ENCODE measurements at places on chromosomes 11 and 22.

DNA sequence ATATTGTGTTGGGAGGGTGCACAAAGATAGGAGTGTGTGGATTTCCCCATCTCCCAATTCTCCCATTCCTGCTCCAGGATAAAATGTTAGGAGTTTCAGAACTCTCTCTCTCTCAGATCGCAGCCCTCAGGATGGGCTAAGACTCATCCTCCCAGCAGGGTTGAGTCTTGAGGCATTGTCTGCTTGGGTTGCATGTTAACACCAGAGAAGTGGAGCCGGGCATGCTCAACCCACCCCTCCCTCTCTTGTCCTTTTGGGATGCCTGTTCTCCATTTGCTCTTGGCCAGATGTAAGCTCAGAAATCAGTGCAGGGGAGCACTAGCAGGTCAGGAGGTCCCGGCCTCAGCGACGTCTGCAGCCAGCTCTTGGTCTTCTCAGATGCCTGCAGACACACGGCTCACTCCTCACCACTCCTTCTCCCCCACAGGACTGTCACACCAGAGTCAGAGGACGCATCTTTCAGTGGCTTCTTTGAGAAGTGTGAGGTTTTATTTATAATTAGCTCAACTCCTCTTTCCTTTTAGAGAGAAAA, 1456.5 kb downstream of the TBC1D22A start:
- no peak for DNase-seq

DNA sequence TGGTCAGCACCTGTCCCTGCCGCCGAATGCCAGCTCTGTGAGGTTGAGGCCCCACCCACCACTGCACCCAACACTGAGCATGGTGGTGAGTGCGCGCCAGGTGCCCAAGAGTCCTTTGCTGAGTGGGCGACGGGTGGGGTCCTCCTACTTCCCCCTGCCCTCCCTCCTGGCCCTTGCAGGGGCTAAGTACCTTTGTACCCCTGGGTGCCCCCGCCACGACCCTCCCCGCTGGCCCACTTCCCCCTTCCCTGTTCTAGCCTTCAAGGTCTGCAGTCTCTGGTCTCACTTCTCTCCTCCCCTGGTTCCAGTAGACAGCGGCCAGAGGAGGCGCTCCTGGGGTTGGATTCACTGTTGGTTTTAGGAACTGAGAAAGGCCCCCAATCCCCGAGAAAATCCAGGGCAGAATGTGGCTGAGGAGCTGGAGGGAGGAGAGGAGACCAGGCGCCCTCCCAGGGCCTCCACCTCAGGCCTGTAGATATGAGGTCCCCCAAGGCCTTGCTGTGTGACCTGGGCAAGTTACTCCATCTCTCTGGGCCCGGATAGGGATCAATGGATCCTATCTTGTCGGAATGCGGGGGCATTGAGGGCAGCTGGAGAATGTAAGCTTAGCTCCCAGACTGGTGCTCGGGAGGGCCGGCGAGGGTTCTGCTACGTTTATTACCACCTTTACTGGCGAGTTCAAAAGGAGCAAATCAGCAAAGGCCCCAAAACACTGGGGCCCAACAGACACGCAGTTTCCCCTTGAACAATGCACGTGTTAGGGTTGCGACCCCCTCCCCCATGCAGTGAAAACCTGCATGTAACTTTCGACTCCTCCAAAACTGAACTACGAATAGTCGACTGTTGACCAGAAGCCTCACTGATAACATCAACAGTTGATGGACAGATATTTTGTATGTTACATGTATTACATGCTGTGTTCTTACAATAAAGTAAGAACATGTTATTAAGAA, 31.9 kb upstream of the SMIM38 start:
- DNase-seq: no peak

DNA sequence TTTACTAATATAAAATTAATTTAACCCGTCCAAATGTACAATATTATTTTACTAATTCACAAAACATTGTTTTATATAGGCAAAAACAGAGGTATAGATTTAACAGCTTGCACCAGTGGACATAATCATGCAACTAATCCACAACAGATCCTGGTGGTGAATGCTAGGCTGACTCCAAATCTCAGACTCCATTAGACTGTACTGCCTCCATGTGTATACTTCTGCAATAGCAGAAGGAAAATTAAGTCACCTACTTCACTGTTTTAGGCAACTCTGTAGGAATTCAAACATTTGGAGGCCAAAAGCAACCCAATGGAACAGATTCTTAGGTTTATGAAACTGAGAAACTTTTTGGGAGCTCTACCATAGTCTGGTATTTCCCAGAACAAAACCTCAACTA, 30.0 kb upstream of the RAB39A start:
- peak; percentile 64 for DNase-seq

DNA sequence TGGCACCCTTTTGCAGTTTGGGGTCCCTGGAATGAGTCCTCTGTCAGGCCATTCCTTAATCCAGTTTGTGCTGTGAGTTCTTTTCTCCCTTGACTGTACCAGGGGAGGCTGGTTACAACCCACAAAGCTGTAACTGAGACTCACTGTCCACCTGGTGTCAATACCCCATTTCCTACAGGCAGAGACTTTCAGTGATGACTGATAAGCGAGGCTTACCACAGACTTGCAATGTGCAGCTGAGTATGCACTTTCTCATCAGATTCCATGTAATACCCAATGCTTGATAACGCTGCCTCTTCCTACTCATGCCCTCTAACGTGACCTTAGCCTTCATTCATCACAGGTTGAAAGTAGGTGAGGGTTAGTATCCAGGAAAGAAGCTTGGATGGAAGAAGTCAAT, 120.1 kb downstream of the INSC start:
- DNase-seq: no peak

DNA sequence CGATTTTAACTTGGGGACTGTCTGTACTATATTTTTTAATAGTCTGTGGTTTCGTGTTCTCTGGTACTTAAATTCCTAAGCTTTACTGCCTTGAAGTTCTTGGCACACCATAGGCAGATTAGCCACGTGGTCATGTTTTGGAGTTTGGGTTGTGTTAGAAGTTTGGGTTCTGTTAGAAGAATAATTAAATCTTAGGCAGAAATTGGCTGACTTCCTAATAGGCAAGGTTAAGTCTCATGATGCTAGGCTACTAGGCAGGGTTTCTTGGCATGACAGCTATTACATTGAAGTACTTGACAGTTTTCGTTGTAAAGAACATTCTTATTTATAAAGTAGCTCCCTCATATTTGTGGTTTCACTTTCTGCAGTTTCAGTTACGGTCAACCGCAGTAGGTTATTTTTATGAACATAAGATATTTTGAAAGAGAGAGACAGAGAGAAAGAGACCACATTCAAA, 30.0 kb upstream of the MMP7 start:
- DNase-seq: peak; percentile 46

- DNase-seq: peak; percentile 35
Observed at GRCh38 chr11:116808262-116809175, 14.6 kb downstream of the APOA4 start.

DNA sequence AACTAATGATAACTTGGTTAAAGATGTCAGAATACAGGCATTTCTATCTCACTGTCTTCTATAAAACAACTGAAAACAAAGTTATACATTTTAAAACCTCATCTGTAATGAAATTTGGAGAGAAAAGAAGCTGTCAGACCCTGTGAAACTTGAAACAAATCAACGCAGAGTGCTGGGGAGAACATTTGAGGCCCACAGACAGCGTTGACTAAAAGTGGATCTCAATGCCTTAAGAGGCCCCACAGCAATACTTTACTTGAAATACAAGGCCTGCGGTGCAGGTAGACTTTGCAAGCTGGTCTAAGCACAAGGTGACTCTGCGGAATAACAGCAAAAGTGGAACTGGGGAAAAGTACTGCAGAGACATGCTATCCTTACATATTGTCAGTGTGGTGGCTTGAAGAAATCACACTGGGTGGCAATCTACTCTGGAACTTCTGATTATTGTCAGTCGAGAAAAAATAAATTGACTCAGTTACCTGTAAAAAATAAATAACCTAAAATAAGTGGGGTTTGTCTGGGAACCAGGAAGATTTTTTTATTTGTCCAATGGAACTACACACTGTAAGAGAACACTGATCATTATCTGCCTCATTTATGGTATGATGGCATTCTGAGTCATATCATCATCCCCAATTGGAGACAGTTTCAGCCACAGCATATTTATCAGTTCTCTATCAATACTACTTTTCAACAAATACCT, 138.9 kb downstream of the LUZP2 start:
- DNase-seq: peak; percentile 74

DNA sequence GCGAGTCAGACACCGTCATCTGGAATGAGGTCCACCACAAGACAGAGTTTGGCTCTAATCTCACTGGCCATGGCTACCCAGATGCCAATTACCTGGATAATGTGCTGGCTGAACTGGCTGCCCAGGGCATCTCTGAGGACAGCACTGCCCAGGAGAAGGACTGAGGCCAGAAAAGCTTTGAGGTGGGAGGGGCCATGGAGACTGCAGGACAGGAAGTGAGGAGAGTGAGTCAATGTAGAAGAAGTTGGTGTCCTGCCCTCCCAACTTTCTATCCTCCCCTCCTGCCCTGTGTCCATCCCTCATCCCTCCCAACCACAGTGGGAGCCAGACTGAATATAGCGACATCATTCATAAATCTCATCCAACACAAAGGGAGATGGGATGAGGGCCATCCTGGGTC, 8.0 kb downstream of the MPEG1 start:
- peak; percentile 20 for DNase-seq

- DNase-seq: peak; percentile 44
Observed at GRCh38 chr11:122803716-122804115, 34.6 kb upstream of the CRTAM start.

DNA sequence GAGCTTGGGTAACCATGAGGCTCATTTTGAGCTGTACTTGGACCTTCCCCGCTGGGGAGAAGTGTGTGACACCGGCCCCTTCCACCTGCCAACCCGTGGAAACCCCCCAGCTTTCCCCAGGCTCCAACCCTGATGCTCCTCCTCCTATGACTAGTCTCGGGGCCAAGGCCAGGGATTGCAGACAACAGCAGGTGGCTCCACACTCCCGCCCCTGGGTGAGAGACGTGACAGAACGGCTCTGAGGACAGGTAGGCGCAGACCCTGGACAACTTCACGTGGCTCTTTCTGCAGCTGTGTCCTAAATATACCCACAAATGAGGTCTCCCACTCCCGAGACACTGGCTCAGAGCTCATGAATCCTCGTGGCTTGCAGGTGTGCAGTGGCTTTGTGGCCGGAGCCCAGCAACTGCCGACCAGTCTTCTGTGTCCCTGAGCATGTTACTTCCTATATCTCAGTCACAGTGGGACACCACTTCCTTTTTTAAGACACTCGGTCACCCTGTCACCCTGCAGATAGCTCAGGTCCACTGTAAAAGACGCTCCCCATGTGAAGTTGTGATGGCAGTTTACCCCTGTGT, 55.2 kb downstream of the NECTIN1 start:
- DNase-seq: no peak

GRCh38 chr11:45413156-45413858, 127.2 kb upstream of the SYT13 start:
- no peak for DNase-seq

DNA sequence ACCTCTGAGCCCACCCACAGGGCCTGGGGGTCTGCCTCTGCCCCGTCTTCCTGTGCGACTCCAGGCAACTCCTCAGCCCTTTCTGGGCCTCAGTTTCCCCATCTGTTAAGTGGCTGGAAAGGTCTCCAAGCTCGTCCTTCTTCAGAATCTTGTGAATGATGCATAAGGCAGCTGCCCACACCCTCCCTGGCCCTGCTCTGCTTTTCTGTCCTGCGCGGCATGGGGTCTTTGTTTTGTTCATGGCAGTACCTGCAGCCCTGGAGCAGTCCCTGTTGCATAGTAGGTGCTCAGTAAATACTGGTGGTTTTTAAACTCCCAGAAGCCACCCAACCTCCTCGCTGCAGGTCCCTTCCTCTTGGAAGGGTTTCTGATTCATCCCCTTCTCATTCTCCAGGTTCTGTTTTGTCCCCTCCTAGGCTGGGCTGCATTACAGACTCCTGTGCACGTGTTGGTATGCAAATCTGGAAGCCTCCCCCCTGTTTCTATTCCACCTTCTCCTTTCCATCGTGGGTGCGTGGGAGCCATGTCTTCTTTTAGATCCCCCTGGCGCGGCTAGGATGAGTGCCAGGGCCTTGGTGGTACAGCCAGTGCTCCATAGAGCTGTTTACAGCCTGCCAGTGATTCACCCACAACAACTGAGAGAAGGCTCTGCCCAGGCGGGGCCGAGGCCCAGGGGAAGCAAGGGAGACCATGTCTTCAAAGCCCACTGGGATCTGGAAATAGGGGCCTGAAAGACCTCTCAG, 19.3 kb upstream of the SYT7 start:
- no peak for DNase-seq

- DNase-seq: no peak
Observed at GRCh38 chr11:111269146-111269868, 23.8 kb downstream of the POU2AF2 start.

DNA sequence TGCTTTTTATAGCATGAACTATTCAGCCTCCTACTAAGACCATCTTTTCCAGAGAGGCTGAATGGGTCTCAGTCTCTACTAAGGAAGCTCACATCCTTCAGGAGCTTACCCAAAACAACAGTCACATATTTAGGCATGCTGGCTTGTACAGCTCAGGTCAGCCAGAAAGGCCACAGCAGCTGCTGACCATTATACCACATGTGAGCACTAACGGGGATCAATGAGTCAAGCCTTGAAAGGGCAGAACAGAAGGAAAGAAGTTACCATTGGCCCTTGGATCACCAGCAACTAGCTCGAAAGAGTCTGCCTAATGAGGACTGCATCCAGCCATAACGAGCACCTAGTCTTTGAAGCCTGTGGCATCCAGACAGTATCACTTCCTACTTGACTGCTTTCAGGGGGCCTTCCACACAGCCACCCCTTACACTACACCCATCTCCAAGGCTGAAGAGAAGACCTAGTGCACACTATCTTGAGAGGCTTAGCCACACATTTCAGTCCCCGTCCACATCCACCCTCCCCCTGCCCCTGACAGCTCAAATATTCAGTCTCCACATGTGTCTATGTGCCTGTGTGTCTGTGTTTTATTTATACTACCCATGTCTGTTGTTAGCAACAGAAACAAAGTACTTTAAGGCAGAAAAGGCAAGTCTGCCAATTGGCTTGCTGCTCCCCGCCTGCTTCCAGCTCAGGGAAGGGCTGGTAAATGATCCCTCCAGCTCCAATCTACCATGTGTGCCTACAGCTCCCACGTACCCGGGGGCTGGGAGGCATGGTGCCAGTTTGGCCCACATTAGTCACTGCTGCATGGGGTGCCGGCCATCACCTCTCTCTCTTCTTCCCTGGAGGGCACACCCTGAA, 95.5 kb downstream of the RPL27A start:
- DNase-seq: no peak

- no peak for DNase-seq
Observed at GRCh38 chr22:33418484-33418883, 360.3 kb upstream of the SYN3 start.

DNA sequence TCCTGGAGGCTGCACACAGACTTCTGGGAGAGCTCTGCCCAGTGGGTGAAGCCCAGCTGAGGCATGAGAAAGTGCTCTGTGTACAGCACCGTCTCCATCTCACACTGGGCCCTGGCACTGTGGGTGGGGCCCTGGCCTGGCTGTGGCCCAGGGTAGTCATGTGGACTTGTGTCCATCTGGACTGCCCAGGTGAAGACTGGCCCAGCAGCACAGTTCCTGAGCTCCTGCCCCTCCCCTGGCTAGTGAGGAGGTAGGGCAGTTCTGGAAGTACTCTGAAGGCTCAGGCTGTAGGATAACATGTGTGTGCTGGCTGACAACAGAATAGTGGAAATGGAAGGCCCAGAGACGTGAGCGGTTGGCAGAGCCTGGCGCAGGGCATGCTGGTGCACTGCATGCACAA, 35.4 kb downstream of the RSPH14 start:
- no peak for DNase-seq

- DNase-seq: no peak
Observed at GRCh38 chr11:111776398-111777093, 10.4 kb upstream of the PPP2R1B start.

- no peak for DNase-seq
Observed at GRCh38 chr11:79340535-79340934, 100.3 kb downstream of the TENM4 start.

GRCh38 chr11:85661972-85662664, 2.8 kb downstream of the CREBZF start:
- DNase-seq: no peak
